ENCODE measurements at places on chromosomes 1 and 21. TPM values are rescaled to one million over a fixed set of nuclear protein-coding genes. Genes with fewer than 3 reads are reported as not detected.

GRCh38 chr1:29920316-29920715, 684.0 kb downstream of the PTPRU start:
- no peak for DNase-seq

GRCh38 chr1:230861970-230862595, 6.2 kb downstream of the C1orf198 start:
- no peak for DNase-seq

DNA sequence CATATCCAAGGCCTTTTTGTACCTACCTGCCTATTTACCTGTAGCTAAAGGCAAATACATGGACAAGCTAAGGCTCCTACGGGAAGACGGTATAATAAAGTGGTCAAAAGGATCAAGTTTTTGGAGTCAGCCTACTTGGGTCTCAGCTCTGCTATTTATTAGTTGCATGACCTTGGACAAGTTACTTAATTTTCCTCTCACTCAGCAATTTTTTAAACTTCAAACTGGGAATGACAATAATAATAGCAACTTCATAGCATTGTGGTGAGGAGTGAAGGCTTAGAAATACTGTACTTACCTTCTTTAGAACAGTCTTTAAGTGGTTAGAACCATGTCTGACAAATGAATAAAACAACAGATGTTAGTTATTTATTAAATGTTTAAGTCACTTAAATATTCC, 60.2 kb upstream of the SLC35F3 start:
- no peak for DNase-seq

DNA sequence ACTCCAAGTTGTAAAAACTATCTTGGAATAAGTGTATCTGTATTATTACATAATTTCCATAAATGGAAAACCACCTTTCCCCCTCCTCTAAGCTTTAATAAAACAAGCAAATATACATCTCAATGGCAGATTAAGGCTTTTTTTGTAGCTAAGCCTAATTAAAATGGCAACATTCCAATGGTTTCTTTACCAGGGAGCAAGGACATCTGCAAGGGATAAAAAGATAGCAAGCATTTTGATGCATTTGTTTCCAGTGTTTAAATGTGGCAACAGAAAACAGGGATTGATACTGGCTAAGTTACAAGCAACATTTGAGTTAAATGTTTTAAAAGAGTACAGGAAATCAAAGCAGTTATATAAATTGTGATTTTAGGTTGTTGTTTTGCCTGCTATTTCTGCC, 1012.7 kb downstream of the ADGRL2 start:
- no peak for DNase-seq

Gene OR10T2
- total RNA-seq, result not detected

Gene SPRR2G
- total RNA-seq, result not detected
